ENCODE measurements at places on chromosomes 1 and 21.

- no peak for DNase-seq
These were observed 16.2 kb upstream of the LY9 start for GRCh38 chr1:160779626-160780397.

DNA sequence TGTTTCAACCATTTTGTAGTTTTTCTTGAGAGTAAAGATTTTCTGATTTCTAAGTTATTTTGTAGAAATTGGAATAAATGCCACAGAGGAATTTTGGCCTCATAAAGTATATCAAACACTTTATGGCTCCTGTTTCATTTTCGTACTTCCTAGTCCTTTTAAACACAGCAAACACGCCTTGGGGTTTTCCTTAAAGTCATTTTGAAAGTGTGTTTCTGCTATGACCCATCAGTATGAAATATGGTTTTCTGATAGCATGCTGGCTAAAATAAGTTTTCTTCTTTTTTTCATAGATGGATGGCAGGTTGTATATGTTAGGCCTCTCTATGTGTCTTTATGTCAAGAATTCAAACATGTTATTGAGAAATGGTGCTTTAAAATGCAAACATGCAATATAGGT, 940.1 kb upstream of the TMPRSS15 start:
- DNase-seq, result no peak

GRCh38 chr1:231248778-231249177, 7.8 kb downstream of the GNPAT start:
- DNase-seq, result no peak

GRCh38 chr1:74935446-74935845, 198.7 kb upstream of the LHX8 start:
- DNase-seq, result no peak

GRCh38 chr1:114342376-114342775, 168.6 kb downstream of the TRIM33 start:
- DNase-seq, result no peak

DNA sequence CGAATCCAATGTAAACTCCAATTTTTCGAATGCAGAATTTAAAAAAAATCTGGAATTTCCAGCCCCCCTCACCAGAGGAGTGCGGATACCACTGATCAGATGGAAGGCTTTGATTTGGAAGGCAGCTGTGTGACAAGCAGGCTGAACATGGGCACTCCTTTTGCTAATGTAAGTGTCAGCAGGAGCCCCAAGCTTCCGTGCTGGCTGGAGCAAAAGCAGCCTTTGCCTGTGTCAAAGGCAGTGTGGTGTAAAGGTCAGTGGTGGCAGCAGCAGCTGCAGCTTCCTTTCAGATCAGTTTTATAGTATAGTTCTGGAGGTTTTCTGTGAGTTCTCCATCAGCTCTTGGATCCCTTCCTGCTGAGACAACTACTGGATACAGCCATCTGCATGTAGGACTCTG, 259.9 kb downstream of the CTH start:
- no peak for DNase-seq

DNA sequence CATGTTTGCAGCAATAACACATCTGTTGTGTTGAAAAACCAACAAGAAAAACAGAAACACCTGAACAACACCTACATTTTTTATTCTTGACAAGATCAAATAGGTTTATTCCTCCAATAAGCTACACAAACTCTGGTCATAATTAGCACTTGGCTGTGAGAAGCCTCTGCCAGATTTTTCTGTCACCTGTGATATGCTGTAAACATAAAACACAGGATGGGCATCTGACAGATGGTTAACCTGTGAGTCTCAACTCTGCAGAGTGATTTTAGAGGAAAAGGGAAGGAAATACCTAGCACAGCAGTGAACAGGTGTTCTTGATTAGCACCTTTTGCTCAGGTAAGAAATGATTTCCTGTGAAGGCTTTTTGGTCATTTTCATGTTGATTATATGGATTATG, 175.4 kb upstream of the COA6 start:
- no peak for DNase-seq

DNA sequence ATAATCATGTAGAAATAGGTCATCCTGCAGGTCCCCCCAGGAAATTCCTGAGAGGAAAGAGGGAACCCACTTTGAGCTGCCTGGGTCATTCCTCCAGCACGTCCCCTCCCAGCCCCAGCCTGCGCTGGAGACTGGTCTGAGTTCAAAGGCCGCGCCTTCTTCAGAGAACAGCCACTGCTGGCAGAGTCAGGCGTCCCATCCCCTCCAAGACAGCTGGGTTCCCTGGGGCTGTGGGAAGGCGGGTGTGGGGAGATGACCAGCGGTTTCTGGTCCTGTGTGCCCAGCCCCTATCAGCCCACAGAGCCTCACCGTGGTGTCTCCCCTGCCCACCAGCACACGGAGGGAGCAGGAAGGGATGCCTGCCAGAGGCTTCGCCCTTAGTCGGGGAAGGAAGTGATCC, 18.0 kb upstream of the TRAPPC10 start:
- no peak for DNase-seq

GRCh38 chr1:27671964-27672749, at the start of gene IFI6:
Gene IFI6 (minus strand): TSS chr1:27672192. CDS start chr1:27669314, 2,878 bp downstream.
- DNase-seq, result peak; percentile 55

DNA sequence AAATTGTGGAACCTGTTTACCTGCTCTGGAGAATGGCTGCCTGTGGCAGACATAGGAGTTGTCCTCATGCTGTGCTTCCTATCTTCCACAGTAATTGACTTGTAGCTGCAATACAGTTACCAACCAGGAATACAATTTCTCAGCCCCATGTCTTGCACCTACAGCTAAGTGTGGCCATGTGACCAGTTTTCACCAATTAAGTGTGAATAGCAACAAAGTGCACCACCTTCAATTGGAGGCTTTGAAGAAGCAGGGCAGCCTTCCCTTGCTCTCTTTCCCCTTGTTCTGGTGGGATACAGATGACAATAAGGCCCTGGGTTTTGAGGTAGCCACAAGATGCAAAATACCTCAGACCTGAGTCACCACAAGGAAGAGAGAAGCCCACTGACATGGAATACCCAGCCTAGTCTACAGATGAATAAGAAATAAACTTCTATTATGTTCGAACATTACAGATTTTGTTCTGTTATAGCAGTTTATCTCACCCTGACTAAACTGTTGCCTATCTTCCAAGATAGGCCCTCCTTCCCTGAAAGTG, 70.2 kb upstream of the S1PR1 start:
- DNase-seq, result no peak

- no peak for DNase-seq
These were observed 68.0 kb downstream of the DISC1 start for GRCh38 chr1:231694465-231695077.

- DNase-seq, result no peak
These were observed 5.3 kb downstream of the FCER1A start for GRCh38 chr1:159307346-159308020.

DNA sequence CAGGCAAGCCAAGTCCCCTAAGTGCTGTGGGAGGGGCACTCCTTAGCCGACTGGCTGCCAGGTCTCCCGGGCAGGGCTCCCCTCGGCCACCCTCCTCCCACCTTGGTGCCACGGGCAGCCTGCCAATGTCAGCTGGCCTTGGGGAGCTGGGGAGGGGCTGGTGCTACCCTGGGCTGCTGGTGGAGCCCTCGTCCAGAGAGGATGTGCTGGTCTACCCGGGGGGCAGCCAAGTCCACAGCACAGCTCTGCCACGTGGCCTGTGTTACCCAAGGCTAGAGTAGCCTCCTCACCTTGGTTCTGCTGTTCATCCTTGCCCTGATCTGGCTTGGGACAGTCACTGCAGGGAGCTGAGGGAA, 42.9 kb downstream of the CRYAA start:
- DNase-seq, result no peak

GRCh38 chr1:158362941-158363340, 9.2 kb downstream of the CD1E start:
- DNase-seq, result no peak
